ENCODE measurements at places on chromosomes 5 and 9.

GRCh38 chr9:75891277-75891741, 836 bp downstream of the PCSK5 start:
- peak; percentile 49 for DNase-seq

DNA sequence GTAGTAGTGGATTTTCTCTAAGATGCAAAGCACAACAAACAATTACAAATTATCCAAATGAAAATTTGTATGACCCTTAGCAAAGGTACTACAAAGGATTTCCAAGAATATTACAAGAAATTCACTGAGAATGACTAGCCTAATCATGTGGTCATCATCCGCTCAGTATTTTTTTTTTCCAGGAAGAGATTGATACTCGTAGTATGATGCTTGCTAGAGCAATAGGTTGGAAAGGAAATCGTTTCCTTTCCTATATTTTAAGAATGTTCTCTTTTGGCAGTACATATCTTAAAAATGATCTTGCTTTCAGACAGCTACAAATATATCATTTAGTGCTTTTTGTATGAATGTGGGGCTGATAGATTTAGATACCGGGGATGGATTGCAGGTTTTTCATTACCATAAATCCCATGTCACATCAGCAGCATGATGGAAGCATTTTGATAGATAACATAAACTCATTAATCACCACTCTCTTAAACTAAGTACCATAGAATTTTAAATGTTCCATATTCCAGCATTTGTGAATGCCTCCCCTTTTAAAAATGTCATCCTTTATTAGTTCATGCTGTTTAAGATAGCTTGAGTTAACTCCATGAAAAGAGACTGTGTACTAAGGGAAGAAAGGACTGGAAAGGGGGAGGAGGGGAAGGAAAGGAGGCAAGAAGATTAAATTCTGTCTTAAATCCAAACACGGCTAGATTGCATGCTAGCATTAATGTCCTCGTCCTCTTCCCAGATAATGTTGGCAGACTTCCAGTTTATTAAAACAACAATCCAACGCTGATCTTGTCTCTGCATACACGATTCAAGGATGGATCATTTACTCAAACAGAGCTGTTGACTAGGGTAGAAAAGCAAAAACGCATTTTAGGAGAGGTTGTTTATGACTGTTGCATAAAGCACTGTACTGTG, 311.7 kb upstream of the ZNF608 start:
- DNase-seq, result no peak

- DNase-seq, result no peak
Observed at GRCh38 chr5:68243251-68243650, 27.7 kb downstream of the PIK3R1 start.

DNA sequence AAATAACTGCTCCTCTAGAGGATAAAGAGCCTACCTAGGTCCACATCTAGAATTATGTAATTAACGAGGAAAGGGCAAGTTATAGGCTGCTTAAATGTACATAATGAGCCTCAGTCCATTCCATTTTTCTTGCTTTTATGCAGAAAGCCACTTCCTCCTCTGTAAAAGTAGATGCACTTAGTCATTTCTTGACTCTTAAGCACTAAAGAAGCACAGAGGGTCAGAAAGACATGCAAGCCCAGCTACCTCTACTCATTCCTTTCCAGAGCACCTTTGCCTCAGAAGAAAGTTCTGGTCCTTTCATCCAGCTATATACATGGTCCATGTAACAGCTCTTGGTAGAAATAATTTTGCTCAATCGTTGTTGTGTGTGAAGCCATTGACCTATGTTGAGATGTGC, 308.0 kb upstream of the NREP start:
- no peak for DNase-seq

GRCh38 chr5:113181853-113182490, 205.4 kb downstream of the DCP2 start:
- DNase-seq, result no peak

DNA sequence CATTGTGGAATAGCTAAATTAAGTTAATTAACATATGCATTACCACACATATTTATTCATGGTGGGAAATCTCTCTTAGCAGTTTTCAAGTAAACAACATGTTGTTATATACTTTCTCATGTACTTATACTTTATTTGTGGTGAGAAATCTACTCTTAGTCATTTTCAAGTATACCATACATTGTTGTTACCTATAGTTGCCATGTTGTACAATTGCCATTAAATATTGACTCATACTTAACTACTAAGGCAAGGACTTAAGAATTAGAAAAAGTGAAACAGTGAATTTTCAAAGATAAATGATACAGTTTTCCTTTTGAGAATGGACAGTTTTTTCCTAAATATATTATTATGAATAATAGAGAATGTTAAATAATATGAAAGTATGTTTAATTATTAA, 27.7 kb downstream of the UGCG start:
- no peak for DNase-seq

GRCh38 chr5:58156973-58157701, 302.7 kb downstream of the PLK2 start:
- peak; percentile 48 for DNase-seq

DNA sequence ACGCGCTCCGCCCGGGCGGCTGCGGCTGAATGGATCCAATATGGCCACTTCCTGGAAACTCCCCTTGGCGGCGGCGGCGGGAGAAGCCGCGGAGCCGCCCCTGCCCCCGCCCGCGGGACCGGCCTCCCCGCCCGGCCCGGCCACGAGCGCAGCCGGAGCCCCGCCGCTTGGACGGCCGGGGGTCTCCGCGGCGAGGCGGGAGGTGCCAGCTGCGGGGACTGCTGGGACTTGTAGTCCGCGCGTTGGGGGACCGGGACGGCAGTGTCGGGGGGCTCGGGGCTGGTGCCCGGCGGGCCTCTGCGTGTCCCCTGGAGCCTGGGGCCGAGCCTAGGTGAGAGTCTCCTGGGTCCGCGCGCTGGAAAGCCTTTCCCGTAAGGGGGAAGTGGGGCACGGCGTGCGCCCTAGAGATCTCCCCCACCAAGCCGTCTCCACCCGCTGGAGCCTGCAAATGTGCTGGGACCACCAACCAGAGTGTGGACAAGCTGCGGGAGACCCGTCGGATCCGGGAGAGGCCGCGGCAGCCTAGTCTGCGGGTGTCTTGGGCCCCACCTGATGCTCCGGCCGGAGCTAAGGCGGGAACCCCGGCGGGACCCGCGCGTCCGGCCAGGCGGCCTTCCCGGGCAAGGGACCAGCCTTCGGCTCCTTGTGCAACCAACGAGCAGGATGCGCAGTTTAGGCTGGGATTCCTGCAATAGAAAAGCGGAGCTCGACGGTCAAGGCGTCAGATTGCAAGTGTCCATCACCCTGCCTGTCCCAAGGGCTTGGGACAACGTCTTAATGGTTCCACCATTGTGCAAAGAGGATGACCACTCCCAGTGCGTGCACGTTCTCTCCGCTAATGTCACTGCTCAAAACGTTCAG, at the start of gene SEPTIN8:
TSS of gene SEPTIN8 (minus strand) at position 31 of the 861 bp plus-strand sequence. CDS start 102 bp downstream, outside the sequence.
- DNase-seq, result peak; percentile 51

DNA sequence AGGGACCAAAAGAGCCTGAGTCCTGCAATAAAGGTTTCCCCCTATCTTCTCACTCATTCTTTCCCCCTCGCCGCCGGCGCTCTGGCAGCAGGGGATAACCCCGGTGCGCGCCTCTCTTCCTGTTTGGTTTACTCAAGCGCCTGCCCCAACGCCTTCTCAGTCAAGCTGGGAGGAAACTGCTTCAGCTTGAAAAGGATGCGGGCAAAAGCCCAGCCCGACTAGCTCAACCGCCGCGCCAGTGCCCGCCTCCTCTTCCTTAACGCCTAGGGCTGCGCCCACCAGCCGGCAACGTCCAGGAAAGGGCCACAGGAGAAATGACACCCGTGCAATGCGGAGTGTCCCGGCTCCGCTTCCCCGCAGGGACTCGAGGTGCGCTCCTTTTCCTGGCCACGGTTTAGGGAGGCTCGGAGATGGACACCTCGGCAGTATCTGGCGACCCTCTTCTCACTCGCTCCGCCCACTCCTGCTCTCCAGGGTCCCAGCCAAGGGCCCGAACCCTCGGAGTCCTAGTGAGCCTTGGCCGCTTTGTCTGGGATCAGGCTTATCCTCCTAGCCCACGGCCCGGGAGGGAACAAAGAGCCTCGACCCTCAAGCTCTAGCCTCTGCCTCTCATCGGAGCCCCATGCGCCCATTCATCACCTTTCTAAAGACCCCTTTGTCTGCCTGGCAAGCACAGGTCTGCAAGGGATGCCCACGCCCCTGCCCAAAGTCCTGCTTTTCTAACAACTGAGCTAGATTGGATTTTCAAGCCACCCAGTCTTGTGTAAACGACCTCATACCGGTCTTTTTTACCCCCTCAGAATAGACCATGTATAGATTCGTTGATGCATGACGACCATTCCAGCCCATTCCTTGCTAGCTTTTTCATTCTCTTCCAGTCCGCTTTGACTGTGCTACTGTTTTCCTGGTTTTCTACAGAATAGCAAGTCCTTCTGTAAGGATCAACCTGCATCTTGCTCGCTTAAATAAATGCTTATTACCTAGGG, 2.0 kb downstream of the ST8SIA4 start:
- DNase-seq, result peak; percentile 48

GRCh38 chr9:96459268-96460007, 9.5 kb downstream of the HABP4 start:
- no peak for DNase-seq

DNA sequence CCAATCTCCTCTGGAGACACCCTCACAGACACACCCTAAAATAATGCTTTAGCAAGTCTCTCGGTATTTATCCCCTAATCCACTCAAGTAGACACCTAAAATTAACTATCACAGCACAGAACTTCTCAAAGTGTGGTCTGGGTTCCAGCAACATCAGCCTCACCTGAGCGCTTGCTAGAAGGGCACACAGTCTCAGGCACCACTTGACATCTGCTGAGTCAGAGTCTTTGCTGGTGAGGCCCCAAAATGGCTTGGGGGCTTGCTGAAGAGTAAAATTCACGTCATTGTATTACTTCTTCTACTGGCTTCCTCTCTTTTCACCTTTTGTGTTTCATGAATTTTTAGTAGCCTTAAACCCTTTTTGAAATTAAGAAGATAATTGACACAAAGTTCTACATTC, 9.0 kb downstream of the FOXB2 start:
- no peak for DNase-seq

DNA sequence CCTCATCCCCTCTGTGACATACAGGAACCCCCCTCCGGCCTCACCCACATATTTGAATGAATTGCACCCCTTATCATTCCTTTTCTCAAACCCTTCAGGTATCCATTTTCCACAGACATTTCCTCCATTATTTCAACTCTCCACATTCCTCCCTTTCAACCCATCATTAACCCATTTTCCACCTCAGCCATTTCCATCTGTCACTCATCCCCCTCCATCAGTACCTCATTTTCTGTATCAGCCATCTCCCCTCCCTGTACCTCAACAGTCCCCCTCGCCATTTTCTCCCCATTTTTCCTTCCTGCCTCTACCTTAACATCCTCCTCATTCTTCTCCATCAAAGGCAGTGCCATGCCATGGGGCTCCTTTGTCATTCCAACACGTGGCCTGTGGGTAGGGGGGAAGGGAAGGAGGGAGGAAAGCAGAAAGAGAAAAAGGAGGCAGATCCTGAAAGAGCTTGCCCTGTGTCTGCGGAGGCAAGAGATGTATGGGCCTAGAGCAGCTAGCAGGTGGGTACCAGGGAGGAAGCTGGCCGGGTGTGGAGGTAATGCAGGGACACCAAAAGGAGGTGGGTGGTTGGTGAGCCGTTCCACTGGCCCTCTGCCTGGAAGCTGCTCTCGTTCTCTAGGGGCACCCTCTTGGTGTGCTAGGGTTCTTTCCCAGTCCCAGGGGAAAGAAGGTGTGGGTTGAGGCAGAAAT, 1.5 kb downstream of the DNAJB5 start:
- no peak for DNase-seq

GRCh38 chr9:126550891-126551351, 62.8 kb upstream of the LMX1B start:
- DNase-seq, result no peak

GRCh38 chr9:132069046-132069898, 10.4 kb downstream of the MED27 start:
- DNase-seq, result peak; percentile 43

DNA sequence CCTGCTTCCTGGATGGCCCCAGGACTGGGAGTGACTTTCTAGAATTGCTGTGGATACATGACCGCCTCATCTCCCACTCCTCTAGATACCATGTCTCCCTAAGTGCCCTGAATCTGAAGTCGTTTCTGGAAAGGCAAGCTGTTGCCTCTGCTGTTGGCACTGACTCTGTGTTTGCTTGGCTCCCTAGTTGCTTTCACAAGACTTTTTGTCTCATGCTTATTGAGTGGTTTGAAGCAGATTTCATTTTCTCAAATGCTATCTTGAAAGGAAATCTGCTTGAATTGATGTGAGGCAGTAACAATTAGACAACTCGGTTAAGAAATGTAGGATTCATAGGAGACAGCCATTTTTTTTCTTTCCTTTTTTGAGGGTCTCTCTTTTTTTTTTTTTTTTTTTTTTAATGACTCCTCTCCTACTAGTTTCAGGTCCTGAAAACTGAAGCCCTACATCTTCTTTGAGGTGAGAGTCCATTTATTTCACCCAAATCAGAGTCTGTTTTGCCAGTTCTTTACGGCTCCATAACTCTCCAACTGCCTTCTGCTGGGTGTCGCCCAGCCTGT, 65.9 kb downstream of the PRDM6 start:
- no peak for DNase-seq

GRCh38 chr9:22316645-22317044, 130.0 kb upstream of the DMRTA1 start:
- DNase-seq, result no peak

DNA sequence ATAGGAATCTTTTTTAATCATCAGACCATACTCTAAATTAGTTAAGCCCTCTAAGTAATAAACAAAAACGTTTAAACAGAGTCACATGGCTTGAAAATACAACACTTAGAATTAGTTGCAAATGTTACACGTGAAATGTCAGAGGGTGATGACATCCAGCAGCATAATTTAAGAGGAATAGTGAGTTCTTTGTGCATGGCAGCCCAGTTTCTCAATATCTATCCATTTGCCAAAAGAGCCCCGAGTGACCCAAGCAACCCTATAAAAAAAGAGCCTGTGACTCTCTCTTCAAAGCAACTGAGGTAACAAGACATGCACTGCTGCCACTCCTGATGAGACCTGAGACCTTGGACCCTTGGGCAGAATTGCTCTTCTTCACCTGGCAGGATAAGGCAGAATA, 96.9 kb upstream of the RASA1 start:
- no peak for DNase-seq

DNA sequence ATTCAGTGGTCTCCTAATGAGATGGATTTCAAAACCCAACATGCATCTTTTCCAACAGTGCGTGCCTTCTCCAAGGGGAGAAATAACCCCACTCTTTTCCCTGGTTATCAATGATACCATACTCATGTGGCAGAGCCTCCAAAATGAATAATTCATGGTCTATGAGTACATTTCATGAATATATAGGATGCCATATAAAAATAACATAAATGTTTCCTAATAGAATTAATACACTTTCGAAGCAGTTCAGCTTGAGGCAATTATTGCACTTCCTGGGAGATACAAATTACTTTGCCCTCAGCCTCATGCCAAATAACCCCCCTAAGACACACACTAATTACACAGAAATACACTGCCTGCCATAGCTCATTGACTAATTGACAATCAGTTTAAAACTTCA, 318.6 kb downstream of the ZSWIM6 start:
- no peak for DNase-seq

- peak; percentile 76 for DNase-seq
Observed at GRCh38 chr5:169650701-169651331, 13.7 kb downstream of the DOCK2 start.

Data from cardiac muscle cell (in vitro differentiated cells and primary cell).